ENCODE measurements at places on chromosomes 13 and 19. TPM values are rescaled to one million over a fixed set of nuclear protein-coding genes. Genes with fewer than 3 reads are reported as not detected.

GRCh38 chr19:52722062-52723003 lies 12.5 kb downstream of the ZNF611 start:
- H3K27me3 ChIP-seq: no peaks in the 10 kb centered on the region
- no peaks in the 10 kb centered on the region for H3K36me3 ChIP-seq
- no peak for DNase-seq
- H3K27ac ChIP-seq: no peak overlapping the region
- no peak overlapping the region for H3K4me3 ChIP-seq
- no peaks in the 10 kb centered on the region for H3K4me1 ChIP-seq

GRCh38 chr13:21164631-21165030 lies 11.7 kb downstream of the SKA3 start:
- no peak overlapping the region for H3K4me3 ChIP-seq
- H3K27ac ChIP-seq: no peak overlapping the region
- H3K27me3 ChIP-seq: no peaks in the 10 kb centered on the region
- no peak for DNase-seq
- no peaks in the 10 kb centered on the region for H3K36me3 ChIP-seq

DNA sequence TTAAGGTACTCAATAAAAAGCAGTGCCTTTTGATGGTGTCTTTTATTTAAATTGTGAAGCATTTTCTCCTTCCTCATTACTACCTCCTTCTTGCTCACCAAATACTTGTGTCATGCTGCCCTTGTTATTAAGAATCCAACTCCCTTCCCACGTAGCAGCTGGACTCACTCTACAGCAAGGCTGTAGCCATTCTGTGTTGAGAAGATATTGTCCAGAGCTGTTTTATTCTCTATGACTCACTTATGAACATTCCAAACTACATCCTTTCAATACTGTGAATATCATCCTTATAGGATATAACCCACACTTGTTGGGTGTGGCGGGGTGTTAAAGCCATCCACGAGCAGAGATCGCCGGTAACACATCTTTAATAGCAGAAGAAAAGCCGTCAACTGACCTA lies 1671.5 kb upstream of the SLC10A2 start:
- no peak overlapping the region for H3K4me3 ChIP-seq
- no peaks in the 10 kb centered on the region for H3K36me3 ChIP-seq
- DNase-seq: no peak
- no peaks in the 10 kb centered on the region for H3K27me3 ChIP-seq
- no peaks in the 10 kb centered on the region for H3K4me1 ChIP-seq

The TMEM150B gene
- 0.98 TPM for polyA plus RNA-seq

The CERS1 gene
- 43.0 TPM for polyA plus RNA-seq

DNA sequence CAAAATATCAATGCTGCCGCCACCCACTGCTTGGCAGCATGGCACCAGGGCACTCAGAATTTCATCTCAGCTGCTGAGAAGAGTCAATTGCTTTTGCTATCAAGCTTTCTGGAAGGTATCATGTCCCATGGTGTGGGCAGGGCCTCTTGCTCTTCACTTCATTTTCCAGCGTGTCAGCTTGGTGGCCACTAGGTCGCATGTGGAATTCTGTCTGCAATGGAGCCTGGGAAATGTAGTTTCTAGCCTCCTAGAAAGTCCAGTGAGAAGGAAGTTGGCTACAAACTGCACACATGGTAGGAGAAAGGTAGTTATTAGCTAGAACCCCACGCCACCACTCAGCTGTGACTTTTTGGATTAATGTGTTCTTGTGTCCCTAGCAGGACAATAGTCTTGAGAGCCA lies 105.3 kb downstream of the MYO16 start:
- H3K4me1 ChIP-seq: no peaks in the 10 kb centered on the region
- peak; percentile 18 for DNase-seq
- no peaks in the 10 kb centered on the region for H3K36me3 ChIP-seq
- no peaks in the 10 kb centered on the region for H3K27me3 ChIP-seq
- H3K4me3 ChIP-seq: no peak overlapping the region

The N4BP2L1 gene
- polyA plus RNA-seq: 8.3 TPM

DNA sequence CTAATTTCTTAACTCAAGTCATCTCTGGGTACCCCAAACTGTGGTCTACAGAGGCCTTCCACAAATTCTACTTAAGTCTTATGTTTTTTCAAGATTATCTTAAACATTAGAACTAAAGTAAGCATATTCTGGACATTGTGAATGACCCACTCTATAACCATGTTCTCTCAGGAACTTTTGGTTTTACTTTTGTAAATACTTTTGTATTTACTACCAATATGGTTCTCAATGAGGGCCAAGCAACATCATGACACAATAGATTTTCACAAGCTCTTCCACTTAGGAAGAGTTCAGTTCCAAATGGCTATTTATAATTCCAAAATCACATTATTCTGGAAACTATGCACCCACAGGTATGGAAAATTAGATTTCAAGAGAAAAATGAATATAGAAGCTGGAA lies 10.8 kb downstream of the DIAPH3 start:
- no peak overlapping the region for H3K4me3 ChIP-seq
- H3K27ac ChIP-seq: no peak overlapping the region
- no peaks in the 10 kb centered on the region for H3K4me1 ChIP-seq
- no peaks in the 10 kb centered on the region for H3K27me3 ChIP-seq
- DNase-seq: no peak
- no peaks in the 10 kb centered on the region for H3K36me3 ChIP-seq

DNA sequence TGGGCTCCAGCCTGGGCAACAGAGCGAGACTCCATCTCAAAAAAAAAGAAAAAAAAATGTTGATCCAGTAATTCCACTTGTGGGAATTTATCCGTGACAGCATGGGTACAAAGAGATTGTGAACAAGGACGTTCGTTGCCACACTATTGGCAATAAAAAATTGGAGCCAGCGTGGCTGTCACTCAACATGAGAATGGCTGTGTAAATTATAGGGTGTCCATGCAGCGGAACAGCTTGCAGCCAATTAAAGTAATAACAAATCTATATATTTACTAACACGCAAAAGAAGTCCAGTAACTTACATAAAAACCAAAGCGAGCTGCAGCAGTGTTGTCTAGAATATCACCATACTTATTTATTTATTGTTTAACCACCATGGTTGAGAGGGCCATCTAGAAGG lies 19.3 kb downstream of the DPF1 start:
- DNase-seq: no peak
- no peaks in the 10 kb centered on the region for H3K36me3 ChIP-seq
- H3K4me1 ChIP-seq: peaks cover 9% of the 10 kb centered on the region
- no peaks in the 10 kb centered on the region for H3K27me3 ChIP-seq

The RHPN2 gene
- 4.0 TPM for polyA plus RNA-seq

- no peak overlapping the region for H3K4me3 ChIP-seq
- H3K4me1 ChIP-seq: peaks cover 22% of the 10 kb centered on the region
- no peaks in the 10 kb centered on the region for H3K27me3 ChIP-seq
- no peaks in the 10 kb centered on the region for H3K36me3 ChIP-seq
- peak overlapping the region; percentile 80 for H3K27ac ChIP-seq
Observed at GRCh38 chr19:17135001-17135853, 59.6 kb downstream of the MYO9B start.

DNA sequence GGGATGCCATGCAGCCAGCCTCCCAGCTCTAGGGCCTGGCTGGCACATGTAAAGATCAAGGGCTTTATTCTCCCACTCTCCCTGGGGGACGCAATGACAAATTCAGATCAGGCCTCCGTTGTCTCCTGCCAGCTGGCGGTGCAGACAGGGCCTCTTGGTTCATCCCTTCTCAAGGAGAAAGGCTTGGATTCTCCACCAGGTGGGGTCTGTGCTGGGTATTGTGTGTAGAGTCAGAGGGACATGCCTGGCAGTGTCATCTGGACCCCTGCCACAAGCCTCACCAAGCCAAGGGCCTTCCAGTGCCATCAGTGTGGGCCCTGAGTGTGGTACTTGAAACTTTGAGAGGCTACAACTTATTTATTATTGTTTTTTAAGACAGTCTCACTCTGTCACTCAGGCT lies 8.4 kb upstream of the PTPRS start:
- no peak overlapping the region for H3K4me3 ChIP-seq
- H3K4me1 ChIP-seq: no peaks in the 10 kb centered on the region
- no peak for DNase-seq
- no peaks in the 10 kb centered on the region for H3K27me3 ChIP-seq
- no peak overlapping the region for H3K27ac ChIP-seq

DNA sequence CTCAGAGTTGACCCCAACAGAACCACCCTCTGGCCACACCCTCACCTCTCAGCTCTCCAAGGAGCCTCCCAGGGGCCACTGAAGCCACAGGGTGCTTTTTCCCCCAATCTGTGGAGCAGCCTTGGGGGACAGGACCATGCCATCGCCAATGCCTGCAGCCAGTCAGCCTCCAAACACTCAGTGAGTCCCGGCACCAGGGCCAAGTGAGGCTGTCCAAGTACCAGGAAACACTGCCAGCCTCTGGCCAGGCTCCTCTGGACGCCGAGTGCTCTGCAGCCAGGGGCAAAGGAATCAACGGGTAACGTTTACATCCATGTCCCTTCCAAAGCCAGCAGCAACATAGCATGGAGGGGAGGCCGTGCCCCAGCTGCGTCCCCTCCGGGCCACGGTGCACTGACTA lies 9.5 kb upstream of the COMP start:
- DNase-seq: no peak
- H3K36me3 ChIP-seq: no peaks in the 10 kb centered on the region
- H3K27ac ChIP-seq: no peak overlapping the region

The CD37 gene
- 23.2 TPM for polyA plus RNA-seq

- no peaks in the 10 kb centered on the region for H3K36me3 ChIP-seq
- no peak for DNase-seq
- no peaks in the 10 kb centered on the region for H3K27me3 ChIP-seq
- H3K27ac ChIP-seq: no peak overlapping the region
- no peaks in the 10 kb centered on the region for H3K4me1 ChIP-seq
Observed at GRCh38 chr19:6997679-6998445, 23.4 kb downstream of the MBD3L2B start.

- peaks cover 20% of the 10 kb centered on the region for H3K4me1 ChIP-seq
- no peaks in the 10 kb centered on the region for H3K36me3 ChIP-seq
- peak overlapping the region; percentile 88 for H3K27ac ChIP-seq
- H3K27me3 ChIP-seq: no peaks in the 10 kb centered on the region
Observed at GRCh38 chr19:681029-682019, 5.1 kb downstream of the FSTL3 start.

The PGLYRP2 gene
- 27.8 TPM for polyA plus RNA-seq

The BEST2 gene
- polyA plus RNA-seq: not detected

The CBLC gene
- 1.9 TPM for polyA plus RNA-seq

DNA sequence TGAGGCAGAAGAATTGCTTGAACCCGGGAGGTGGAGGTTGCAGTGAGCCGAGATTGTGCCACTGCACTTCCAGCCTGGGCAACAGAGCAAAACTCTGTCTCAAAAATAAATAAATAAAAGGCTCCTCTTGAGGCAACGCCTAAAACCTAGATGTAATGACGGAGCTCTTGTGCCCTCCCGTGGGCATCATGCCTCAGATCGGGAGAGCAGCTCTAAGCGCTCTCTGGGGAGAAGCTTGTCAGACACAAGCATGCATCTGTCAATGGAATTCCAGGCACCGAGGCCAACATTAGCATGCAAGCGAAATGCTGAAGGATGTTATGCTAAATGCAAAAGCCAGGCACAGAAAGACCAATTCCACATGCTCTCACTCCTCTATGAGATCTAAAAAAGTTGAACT lies 45.6 kb upstream of the MRI1 start:
- H3K36me3 ChIP-seq: no peaks in the 10 kb centered on the region
- H3K27ac ChIP-seq: no peak overlapping the region
- peak; percentile 56 for DNase-seq
- H3K27me3 ChIP-seq: no peaks in the 10 kb centered on the region

The THSD8 gene
- 27.9 TPM for polyA plus RNA-seq

DNA sequence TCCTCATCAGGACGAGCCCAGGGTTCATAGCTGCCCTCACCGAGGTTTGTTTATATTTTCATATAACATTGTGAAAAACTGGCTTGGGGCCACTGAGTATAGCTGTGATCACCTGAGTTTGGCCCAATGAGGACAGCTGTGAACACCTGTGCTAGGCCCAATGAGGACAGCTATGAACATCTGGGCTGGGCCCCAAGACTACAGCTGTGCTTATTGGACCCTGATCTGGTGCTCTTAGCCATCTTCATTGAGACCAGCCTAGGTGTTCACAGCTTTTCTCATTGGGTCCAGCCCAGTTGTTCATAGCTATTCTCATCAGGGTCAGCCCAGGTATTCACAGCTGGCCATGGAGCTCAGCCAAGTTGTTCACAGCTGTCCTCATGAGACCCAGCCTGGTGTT lies 1167.3 kb downstream of the UQCRFS1 start:
- no peak overlapping the region for H3K4me3 ChIP-seq
- H3K36me3 ChIP-seq: no peaks in the 10 kb centered on the region

The CXCL17 gene
- not detected for polyA plus RNA-seq

The NLRP4 gene
- 18.2 TPM for polyA plus RNA-seq

DNA sequence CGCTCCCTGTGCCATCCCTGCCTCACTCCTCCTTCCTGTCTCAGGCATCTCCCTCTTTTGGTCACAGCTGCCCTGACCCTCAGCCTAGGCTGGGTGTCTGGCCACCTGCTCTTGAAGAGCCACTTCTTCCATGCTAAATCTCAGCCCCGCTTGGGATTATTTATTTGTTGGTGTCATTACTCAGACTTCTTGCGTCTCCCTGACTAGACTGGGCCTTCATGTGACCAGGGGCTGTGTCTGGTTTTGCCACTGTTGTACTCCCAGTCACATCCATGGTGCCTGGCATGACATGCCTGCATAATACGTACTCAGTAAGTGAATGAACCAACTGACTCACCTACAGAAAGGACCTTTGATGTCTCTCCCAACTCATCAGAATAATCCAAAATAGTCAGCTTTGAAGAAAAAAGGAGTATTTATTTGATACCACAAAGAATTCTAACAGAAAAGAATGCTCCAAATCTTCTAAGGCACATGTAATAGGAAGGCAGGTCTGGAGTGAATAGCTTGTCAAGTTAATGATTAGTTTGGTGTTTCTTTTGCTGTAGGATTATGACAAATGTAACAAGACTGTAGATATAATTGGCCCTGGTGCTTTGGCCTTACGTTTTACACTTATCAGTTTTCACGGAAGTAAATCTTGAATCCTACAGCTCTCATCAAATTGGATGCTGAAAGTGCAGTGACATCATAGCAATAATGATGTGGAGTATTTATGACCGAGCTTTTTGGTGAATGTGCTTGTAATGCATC lies 84.0 kb downstream of the ALOX5AP start:
- H3K4me3 ChIP-seq: no peak overlapping the region
- no peak for DNase-seq
- H3K4me1 ChIP-seq: no peaks in the 10 kb centered on the region
- H3K36me3 ChIP-seq: no peaks in the 10 kb centered on the region

DNA sequence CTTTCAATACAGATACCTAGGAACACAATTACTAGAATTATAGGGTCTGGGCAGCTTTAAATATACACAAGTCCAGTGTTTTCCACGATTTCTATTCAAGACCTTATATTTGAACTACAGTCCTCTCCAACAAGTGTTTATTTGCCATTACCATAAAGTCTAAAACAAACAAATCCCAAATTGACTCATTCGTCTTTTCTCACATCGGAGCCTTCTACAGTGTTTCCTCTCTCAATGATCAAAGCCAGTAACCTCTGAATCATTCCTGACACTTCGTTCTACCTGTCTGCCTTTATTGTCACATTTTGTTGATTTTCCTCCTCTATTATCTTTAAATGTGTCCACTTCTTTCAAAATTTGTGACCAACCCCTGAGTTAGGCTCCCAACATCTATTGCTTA lies 1356.5 kb upstream of the SLC10A2 start:
- H3K36me3 ChIP-seq: no peaks in the 10 kb centered on the region
- DNase-seq: no peak
- H3K4me3 ChIP-seq: no peak overlapping the region
- no peak overlapping the region for H3K27ac ChIP-seq
- H3K27me3 ChIP-seq: no peaks in the 10 kb centered on the region

The RAB20 gene
- 22.0 TPM for polyA plus RNA-seq
